ENCODE measurements at places on chromosomes 6 and 20. TPM values are rescaled to one million over a fixed set of nuclear protein-coding genes. Genes with fewer than 3 reads are reported as not detected.

DNA sequence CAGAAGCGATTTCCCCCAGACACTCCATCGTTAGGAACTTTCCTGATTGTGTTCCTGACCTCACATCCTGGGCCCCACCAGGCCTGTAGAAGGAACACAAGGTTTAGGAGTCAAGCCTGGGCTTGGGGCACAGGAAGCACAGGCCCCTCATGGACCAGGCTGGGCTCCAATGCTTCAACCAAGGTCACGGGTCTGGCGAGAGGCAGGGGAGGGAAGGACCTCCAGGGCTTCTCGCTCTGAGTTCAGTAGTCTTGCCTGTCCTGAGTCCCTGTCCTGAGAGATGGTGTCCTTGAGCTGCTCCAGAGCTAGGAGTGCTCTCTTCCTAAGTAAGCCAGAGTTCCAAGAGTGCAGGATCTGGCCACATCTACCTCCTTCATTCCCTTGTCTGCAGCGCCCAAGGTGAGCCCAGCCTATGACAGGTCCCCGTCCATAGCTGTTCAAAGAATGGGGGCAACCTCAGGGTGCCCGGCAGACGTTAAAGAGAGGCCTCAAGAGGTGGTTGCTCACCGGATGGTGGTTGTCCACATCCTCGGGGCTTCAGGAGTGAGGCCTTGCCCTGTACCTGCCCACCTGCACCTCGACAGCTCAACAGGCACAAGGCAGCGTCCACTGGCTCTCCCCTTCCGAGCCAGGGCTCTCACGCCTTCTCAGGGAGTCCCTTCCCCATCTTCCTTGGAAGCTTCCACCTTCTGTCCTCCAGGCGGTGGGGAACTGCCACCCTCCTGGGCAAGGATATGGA, 1.6 kb upstream of the TUBB1 start:
- H3K27ac ChIP-seq, result no peak overlapping the region
- H3K27me3 ChIP-seq, result no peaks in the 10 kb centered on the region
- peaks cover 47% of the 10 kb centered on the region for H3K4me1 ChIP-seq
- DNase-seq, result no peak

DNA sequence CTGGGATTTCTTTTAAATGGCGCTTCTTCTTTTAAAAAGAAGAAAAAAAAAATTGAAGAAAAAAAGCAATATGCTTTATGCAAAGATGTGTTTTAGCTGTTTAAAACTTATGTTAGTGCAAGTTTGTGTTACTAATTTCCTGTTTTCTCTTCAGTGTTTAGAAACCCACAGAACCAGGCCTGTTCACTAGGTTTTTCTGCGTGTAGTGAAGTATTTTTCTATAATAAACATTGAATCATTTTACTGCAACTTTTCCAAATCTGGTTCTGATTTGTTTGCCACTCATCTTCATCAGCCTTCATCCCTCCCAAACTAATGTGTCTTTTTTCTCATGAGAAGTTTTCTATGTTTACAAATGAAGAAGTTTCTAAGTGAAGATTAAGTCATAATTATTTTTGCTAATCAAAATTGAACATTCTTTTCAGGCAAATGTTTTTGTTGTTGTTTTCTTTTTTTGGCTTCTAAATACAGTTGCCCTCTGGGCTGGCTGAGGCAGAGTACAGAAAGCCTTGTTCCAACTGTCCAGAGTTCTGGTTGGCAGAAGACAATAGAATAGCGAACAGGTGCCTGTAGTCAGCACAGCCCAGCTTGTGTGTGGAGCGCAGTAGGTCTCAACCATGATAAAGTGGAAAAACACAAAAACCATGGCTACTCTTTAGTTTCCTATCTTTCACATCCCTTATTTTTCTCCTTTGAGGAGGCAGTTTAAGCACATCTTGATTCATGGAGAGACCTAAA, 14.5 kb downstream of the ZNF76 start:
- no peak overlapping the region for H3K27ac ChIP-seq
- no peaks in the 10 kb centered on the region for H3K27me3 ChIP-seq
- peaks cover 12% of the 10 kb centered on the region for H3K4me1 ChIP-seq
- no peaks in the 10 kb centered on the region for H3K36me3 ChIP-seq

DNA sequence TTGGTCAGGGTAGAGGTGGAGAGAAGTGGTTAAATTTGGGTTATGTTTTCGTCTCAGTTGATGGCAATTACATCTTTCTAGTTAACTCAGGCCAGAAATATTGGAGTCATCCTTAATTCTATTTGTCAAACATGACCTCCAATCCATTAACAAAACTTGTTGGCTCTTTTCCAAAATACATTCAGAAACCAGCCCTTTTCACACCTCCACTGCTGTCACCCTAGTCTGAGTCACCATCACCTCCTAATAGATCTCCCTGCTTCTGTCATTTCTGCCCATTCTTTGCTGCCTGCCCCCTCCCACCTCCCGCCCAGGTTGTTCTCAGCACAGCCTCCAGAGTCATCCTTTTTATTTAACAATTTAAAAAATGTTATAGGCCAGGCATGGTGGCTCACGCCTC, 3.0 kb upstream of the ABCF1 start:
- no peak overlapping the region for H3K4me3 ChIP-seq
- no peaks in the 10 kb centered on the region for H3K27me3 ChIP-seq
- H3K4me1 ChIP-seq, result peaks cover 35% of the 10 kb centered on the region
- H3K27ac ChIP-seq, result no peak overlapping the region

DNA sequence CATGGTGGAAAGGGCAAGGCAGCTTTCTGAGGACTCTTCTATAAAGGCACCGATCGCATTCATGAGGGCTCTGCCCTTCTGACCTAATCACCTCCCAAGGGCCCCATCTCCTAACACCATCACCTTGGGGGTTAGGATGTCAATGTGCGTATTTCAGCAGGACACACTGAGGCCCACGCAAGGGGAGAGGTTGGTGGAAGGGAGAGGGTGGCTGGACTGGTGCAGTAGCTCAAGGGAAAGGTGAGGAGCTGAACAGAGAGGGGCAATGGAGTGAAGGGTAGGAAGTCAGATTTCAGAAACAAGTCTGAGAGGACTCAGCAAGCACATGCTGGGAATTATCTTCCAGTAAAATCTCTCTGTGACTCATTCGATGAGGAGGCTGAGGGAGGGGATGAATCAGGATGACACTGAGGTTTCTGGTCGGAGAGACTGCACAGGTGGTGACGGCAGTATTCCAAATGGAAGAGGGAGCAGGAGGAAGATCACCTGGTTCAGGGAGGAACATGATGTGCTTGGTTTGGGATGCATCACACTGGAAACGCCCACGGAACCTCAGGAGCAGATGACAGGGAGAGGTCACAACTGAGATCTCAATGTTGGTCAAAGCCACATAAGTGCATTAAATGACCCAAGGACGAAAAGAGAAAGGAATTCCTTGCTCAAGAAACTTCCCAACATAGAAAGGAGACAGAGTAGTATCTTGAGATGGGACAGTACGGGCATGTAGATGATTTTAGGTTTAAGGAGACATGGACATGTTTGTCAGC, 67.1 kb downstream of the TFAP2A start:
- H3K36me3 ChIP-seq, result no peaks in the 10 kb centered on the region
- DNase-seq, result no peak
- no peak overlapping the region for H3K27ac ChIP-seq
- H3K4me1 ChIP-seq, result no peaks in the 10 kb centered on the region
- H3K27me3 ChIP-seq, result no peaks in the 10 kb centered on the region

DNA sequence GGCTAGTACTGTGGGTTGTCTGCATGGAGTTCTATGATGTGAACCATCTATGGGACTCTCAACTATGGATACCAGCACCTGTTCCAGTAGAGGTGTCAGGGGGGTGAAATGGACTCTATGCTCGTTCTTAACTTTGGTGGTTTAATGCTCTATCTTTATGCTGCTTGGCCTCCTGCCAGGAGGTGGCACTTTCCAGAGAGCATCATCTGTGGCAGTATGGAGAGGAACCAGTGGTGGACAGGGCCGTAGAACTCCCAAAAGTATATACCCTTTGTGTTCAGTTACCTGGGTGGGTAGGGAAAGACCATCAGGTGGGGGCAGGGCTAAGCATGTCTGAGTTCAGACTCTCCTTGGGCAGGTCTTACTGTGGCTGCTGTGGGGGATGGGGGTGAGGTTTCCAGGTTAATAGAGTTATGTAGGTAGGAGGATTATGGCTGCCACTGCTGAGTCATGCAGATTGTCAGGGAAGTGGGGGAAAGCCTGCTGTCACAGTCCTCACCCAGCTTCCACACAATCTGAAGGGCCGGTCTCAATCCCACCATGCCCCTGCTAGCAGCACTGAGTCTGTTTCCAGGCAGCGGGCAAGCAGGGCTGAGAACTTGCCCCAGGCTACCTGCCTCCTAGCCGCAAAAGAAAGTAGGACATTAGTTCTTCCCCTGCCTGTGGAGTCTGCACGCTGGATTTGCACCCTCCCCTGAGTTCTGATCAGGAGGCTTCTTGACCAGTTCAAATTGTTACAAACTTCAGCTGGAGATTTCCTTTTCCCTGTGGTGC, 284.0 kb downstream of the KCNQ5 start:
- no peak overlapping the region for H3K4me3 ChIP-seq
- H3K36me3 ChIP-seq, result peaks cover 3% of the 10 kb centered on the region
- no peak for DNase-seq
- H3K4me1 ChIP-seq, result no peaks in the 10 kb centered on the region

DNA sequence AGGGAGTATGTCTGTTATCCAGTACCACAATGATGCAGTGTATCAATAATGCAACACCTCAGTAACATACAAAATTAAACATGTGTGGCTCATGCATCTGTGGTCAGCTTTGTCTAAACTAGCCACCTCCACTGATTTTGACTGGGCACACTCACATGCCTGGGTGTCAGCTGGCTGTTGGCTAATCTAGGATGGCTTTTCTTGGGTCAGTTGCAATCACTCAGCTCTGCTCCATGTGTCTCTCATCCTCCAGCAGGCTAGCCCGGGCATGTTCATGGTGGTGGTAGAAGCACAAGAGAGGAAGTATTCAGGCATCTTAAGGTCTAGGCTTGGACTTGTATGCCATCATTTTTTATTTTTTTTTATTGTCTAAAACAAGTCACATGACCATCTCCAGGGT, 59.3 kb upstream of the JAG1 start:
- H3K27ac ChIP-seq, result no peak overlapping the region
- no peak overlapping the region for H3K4me3 ChIP-seq
- no peaks in the 10 kb centered on the region for H3K36me3 ChIP-seq
- no peak for DNase-seq
- peaks cover 32% of the 10 kb centered on the region for H3K4me1 ChIP-seq

DNA sequence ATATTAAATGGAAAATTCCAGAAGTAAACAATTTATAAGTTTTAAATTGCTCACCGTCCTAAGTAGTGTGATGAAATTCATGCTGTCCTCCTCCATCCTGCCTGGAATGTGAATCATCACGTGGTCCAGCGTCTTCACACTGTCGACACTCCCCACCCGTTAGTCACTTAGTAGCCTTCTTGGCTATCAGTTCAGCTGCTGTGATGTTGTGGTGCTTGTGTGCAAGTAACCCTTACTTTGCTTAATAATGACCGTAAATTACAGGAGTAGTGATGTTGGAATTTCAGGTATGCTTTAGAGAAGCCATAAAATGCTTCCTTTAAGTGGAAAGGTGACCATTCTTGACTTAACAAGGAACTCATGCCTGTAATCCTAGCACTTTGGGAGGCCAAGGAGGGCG, 25.2 kb downstream of the RIOK1 start:
- H3K4me3 ChIP-seq, result no peak overlapping the region
- no peaks in the 10 kb centered on the region for H3K27me3 ChIP-seq

DNA sequence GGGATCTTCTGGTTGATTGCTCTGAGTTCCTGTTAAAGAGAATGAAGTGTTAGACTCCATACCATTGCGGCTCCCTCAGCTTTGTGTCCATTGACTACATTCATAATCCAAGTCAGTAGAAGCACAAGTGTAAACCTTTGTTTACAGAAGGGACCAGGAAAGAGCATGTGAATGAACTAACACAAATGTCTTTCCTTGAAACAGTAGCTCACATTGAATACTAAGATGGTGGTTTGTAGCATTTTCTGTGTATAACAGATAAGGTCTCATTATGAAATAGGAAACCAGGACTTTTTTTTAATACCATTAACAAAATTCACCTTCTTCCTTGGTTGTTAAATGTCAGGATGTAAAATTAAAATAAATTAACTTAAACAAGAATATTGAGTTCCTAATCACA, 8.4 kb downstream of the STXBP5 start:
- H3K4me1 ChIP-seq, result peaks cover 56% of the 10 kb centered on the region
- H3K36me3 ChIP-seq, result peaks cover 4% of the 10 kb centered on the region
- DNase-seq, result no peak
- no peak overlapping the region for H3K27ac ChIP-seq

DNA sequence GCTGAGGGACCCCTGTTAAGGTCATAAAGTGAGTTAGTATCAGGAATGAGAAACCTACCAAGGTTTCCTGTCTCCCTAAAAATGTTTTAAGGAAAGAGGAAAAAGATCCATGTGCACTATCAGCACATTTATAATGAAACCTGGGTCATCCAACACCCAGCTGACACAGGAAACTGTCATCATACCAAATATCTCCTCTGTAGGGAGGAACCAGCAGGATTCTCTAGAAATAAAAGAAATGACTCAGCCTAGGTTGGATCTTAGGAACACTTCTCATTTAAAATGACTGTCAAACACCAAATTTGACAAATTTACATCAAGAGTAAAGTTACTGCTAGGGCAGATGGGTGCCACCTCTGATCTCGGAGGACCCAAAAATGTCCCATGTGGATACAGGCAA, 21.7 kb downstream of the GFOD1 start:
- H3K27ac ChIP-seq, result no peak overlapping the region
- no peak overlapping the region for H3K4me3 ChIP-seq
- no peak for DNase-seq
- no peaks in the 10 kb centered on the region for H3K36me3 ChIP-seq
- peaks cover 17% of the 10 kb centered on the region for H3K4me1 ChIP-seq

- no peak for DNase-seq
- H3K4me1 ChIP-seq, result peaks cover 10% of the 10 kb centered on the region
- no peak overlapping the region for H3K27ac ChIP-seq
- H3K27me3 ChIP-seq, result no peaks in the 10 kb centered on the region
- no peak overlapping the region for H3K4me3 ChIP-seq
- no peaks in the 10 kb centered on the region for H3K36me3 ChIP-seq
Measured at GRCh38 chr6:110681543-110682459, 133.5 kb downstream of the CDK19 start.

- H3K27ac ChIP-seq, result no peak overlapping the region
- H3K27me3 ChIP-seq, result no peaks in the 10 kb centered on the region
- H3K36me3 ChIP-seq, result peaks cover 15% of the 10 kb centered on the region
- DNase-seq, result no peak
- H3K4me3 ChIP-seq, result no peak overlapping the region
Measured at GRCh38 chr6:106290954-106291353, 34.6 kb downstream of the ATG5 start.

TMEM200A gene
- total RNA-seq, result 12.4 TPM
